ENCODE measurements at places on chromosomes 12 and 14.

DNA sequence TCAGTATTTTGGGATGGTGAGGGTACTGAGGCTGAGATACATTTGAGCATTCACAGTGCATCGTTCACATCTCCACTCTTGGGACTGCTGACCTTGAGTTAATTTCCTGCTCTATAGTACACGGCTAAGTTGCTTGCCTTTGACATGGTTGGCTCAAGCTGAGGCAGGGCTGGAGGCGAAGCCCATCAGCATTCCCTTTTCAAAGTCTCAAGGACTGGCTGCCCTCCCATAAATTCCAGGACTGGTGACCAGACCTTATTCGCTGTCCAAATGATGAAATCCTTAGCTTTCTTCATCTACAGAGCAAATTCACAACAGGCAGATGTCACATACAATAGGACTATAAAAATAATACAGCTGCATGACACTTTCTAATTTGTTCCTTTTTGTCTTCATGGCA, 85.9 kb downstream of the SSPN start:
- DNase-seq, result no peak

DNA sequence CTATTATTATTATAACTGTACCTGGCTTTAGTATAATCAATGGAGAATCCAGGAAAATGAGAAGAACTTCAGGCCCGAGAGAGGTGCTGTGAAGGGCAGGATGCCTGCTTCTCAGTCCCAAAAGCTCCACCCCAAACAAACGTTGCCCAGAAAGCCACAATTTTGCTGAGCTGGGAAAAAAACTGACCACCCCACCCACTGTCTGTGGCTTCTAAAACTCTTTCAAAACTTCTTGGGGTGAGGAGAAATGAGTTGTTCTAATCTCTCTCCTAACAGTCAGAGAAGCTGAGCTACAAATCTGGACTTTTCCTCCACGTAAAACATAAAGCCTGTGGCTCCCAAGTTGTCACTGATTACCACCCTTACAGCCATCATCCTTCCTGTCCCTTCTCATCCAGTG, 13.4 kb downstream of the VDR start:
- DNase-seq, result no peak

- no peak for DNase-seq
Measured at GRCh38 chr12:48237162-48237561, 34.1 kb upstream of the OR10AD1 start.

- no peak for DNase-seq
Measured at GRCh38 chr14:33134975-33135374, 196.3 kb downstream of the NPAS3 start.

DNA sequence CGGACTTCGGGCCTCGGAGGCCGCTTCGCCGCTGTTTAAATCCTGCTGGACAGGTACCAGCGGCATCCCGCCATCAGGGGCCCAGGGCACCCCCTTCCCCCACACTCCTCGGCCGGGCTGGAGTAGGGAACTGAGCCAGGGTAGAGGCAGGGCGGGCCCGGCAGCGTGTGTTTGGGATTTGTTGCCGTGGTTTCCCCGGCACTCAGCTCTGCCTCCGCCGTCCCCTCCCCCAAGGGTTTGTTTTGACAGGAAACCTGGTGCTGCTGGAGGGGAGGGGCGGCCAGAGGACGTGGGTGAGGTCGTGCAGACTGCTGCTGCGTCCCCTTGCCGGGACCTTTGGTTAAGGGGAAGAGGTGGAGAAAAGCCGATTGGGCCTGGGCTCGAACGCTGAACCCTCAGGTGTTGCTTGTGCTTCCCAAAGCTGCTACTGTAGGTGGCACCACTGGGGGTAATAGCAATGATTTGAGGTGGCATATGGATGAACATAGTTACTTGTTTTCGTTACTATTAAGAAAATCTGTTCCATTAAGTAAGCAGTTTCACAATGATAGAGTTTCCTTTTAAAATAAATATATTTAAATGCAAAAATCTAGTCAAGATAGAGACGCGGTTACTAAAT, 778 bp downstream of the TCP11L2 start:
- DNase-seq, result peak; percentile 60

GRCh38 chr12:83451189-83451588, 764.5 kb downstream of the TMTC2 start:
- DNase-seq, result no peak

- no peak for DNase-seq
Measured at GRCh38 chr12:108935159-108935763, 55.4 kb downstream of the DAO start.

DNA sequence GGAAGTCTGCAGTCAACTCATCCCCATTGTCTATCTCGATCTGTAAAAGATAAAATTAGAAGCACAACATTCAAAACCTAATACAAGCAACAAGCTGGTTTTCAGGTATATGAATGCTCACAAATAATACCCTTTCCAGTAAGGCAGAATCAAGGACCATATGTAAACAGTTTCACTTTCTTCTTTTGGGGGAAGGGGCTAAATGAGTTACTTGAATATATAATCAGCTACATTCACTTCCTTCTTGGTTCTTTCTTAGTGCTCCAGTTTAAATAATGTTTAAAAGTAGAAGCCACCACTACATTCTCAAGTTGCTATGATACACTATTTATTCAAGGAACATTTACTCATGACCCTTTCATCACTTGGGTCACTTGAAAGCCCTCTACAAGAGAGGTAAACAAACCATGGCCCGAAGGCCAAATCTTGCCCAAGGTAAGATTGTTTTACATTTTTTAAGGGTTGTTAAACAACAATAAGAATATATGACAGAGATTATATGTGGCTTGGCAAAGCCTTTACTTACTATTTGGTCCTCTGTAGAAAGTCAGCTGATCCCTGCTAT, 10.3 kb downstream of the TWF1 start:
- DNase-seq, result no peak

DNA sequence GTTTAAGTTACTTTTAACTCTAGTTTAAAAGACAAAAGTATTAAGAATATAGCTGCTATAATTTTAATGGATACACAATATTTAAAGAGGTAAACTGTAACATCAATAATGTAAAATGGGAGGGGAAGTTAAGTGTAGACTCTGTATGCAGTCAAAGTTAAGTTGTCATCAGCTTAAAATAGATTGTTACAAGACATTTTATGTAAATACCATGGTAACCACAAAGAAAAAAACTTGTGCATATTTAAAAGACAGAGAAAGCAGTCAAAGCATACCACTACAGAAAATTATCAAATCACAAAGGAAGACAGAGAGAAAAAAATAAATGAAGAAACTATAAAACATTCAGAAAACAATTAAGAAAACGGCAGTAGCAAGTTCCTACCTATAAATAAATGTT, 73.3 kb downstream of the CEP128 start:
- no peak for DNase-seq

DNA sequence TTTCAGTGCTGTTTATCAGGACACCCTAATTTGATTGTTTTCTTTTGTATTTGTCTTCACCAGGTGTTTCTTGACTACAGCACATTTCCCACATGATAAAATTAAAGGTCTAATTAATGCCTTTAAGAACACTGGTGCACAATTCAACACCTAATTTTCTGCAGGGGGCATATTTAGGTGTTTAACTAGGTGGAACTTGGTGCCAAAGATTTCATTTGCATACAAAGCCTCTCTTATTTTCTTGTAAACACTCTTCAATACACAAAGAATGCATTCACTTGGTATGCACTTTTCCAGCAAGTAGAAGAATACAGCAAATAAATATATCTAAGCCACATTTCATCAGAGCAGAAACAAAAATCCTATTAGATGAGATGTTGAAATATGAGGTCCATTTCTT, 646.2 kb upstream of the FOXG1 start:
- no peak for DNase-seq

DNA sequence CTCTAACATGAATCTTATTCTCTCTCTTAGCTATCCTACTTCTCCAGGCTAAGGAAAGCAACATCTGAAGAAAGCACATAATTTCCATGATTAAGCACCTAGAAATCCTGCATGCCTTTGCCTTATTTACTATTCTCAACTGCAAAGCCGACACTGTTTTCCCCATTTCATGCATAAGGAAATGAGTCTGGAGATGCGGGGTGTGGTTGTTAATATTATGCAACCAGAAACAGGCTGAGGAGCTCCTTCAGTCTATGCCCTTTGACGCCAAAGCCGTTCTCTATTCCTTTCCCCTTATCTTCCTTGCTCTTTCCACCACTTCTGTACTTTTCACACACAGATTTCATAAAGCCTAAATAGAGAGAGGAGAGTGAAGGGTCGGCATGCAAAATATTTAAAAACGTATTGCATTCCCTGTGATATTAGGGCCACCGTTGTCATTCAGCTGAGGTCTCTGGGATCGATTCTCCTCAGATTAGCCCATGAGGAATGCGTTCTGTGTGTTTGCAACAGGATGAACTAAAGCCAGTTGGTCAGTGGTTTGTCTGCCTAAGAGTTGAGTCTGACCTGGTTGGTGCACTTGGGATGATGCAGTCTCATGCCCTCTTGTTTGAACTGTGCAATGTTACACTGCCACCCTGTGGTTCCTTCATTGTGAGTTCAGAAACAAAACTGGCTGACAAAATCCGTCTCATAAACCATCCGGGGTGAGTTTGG, 53.1 kb upstream of the PLEKHG7 start:
- DNase-seq, result peak; percentile 37

DNA sequence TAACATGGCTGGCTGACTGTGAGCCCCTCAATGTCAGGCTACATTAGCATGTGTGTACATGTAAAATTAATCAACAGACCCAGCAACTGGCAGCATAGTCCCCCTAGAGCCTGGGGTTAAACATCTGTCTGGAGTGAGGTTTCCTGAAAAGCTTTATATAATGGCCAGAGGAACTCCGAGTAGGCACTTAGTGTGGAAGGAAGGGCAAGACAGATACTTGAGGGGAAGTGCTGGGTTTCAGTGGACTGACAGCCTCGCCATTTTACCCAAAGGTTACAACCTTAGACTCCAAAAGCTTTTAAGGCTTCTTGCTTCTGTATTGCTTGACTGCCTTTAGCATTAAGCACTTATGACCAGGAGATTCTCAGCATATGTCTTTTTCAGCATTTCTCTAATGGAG, 430.8 kb downstream of the FLRT2 start:
- DNase-seq, result no peak

GRCh38 chr12:27331291-27331926, 1.2 kb upstream of the BMAL2 start:
- DNase-seq, result no peak

- no peak for DNase-seq
Measured at GRCh38 chr12:122743895-122744525, 8.6 kb upstream of the DENR start.

DNA sequence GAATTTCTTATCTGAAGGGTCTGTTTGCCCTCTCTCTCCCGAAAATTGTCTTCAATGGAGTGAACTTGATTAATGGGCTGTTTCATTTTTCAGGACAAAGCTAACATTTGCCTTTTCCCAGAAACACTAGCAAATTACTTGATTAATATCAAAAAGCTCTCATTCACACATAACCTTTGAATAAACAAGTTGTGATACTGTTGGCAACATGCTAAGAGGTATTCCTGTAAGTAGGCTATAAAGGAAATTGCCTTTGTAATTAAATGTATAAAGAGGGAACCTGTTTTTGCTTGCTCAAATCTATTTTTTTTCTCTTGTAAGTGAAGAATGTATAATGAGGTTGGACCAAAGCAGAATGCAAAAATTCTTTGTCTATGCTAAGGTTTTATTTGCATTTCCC, 457.2 kb downstream of the TMTC2 start:
- DNase-seq, result no peak

DNA sequence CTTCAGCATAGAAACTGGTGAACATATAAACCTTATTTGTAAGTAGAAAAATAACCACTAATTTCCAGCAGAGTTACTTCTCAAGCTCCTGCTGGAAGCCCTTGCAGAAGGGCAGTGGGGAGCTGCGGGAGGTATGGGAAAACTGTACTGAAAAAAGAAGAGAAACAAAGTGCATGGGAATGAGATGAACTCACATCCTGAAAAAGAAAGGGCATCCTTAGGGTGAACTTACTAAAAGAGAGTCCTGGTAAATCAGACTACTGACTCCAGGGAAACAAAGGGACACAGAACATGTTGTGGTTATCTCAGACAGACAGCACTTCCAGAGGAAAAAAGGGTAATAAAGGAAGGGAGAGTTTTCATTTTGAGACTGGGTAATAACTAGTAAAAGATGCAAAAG, 515.1 kb downstream of the RPL10L start:
- no peak for DNase-seq

GRCh38 chr12:73991138-73991537, 546.5 kb upstream of the ATXN7L3B start:
- no peak for DNase-seq

DNA sequence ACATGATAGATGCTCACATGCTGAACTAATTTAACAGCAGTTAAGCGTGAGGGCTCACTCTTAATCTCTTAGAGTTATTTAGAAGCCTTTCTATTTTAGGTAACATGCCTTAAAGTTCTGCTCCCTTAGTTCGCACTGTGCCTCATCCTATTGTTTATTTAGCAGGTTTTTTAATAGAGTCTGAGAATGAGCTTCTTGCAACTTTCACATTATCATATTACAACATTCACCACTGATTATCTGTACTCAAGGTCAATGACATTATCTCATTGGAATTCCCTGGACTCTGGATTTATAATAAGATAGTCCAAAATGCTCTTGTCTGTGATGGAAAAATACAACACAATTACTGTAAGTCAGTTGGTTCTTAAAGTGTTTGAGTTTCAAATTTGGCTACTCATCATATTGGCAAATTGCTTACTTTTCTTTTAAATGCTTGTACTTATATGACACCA, 183.6 kb upstream of the SLC38A2 start:
- DNase-seq, result no peak

DNA sequence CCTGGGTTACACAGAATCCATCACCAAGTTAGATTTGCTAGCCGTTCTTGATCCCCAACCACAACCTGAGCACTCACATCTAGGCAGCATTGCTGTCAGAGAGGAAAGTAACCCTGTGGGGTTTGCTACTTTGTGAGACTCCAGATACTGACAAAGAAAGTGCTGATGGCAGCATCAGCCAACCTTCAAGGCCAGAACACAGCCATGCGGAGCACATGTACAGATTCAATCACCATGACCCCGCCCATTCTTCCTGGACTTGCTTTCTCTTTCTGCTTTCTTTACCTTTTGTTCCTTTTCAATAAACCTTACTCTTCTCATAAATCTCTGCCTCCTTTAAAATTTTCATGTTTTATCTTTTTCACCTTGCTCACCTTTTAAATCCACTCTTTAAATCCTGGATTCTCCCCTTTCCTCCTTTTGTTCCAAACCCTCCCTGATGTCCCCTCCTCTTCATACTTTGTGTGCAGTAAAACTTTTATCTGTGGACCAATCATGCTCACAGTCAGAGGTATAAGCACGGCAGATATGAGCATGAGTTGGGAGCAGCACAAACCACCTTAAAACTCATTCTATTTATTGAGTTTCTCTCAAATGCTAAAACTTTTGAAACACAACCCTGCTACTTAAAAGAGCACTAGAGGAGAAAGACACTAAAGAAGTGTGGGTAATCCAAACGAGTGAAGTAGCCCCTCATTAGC, 21.9 kb upstream of the CERS5 start:
- peak; percentile 14 for DNase-seq

DNA sequence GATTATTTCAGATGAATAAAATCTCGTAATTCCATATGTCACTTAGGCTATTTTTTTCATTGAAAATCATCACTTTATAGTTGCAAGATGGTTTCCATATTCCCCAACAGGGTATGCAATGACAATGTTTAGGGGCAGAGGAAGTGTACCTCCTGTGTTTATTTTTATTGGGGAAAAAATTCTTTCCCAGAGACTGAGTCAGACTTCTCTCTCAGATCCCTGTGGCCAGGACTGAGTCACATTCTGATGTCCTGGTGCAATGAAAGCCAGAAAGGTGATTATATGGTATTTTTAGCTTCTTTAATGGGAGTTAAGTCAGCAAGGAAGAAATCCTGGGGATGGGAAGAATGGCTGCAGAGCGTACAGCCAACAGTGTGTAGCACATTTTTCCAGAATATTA, 196.9 kb upstream of the ALG10 start:
- no peak for DNase-seq

GRCh38 chr14:95395098-95395737, 75.5 kb upstream of the CLMN start:
- DNase-seq, result no peak
